ENCODE measurements at places on chromosomes 2 and 18.

DNA sequence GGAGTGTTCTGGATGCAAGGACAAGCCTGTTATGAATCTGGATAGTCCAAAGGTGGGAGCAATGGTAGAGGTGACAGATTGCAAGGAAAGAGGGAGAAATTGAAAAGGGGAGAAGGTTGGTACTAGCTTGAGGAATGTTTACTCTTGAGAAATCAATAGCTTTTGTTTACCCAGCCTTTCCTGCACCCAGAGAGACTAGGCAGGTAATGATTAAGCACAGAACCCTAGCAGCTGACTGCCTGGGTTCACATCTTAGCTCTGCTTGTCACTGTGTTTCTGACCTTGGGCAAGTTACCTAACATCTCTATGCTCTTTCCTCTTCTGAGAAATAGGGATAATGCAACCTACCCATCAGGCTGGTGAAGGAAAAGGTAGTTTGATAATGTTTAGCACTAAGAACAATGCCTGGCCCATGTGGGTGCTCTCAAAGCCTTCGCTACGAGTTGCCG is 178.6 kb downstream of the MGAT5 start:
- no peak for DNase-seq

DNA sequence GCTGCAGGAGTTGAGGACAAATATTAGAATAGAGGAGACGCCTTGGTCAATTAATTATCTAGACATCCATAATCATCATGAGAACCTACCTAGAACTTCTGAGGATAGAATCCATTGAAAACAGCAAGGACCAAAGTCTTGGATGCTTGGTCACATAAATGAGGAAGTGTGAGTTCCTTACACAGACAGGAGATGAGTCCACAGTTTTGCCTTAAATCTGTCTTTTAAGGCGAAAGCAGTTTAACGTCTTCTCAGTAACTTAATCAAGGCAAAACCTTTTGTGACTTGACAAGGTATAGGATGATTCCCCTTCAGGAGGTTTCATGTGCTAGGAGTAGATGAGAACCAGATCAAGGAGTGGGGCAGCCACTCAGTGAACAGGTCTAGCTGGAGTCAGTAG is 1783.2 kb upstream of the CELF4 start:
- no peak for DNase-seq

DNA sequence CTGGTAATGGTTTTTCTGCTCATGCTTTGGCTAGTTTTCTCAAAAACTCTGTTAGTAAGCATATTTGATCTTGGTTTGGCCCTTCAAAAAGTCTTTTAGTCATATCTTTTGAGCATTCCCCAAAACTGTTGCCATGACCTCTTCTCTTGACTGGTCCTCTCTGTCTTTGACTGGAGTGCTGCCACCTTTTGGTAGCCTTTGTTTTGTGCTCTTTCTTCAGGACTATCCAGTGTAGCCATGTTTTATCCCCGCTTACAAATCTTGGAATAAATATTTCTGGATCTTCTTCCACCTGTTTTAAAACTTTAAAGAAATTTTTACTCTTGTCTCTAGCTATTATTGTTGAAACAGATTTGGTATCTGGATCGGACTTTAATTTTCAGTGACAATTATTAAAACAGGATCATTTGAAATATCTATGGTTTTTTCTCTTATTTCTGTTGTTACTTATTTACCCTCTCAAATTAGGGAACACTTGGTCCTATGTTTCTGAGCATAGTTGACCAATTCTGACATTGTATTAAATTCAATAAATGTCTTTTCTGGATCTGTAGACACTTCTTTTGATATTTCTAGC is 965 bp upstream of the ELOA2 start:
- no peak for DNase-seq

GRCh38 chr18:48023334-48024008 is 93.0 kb upstream of the SMAD2 start:
- DNase-seq: no peak

DNA sequence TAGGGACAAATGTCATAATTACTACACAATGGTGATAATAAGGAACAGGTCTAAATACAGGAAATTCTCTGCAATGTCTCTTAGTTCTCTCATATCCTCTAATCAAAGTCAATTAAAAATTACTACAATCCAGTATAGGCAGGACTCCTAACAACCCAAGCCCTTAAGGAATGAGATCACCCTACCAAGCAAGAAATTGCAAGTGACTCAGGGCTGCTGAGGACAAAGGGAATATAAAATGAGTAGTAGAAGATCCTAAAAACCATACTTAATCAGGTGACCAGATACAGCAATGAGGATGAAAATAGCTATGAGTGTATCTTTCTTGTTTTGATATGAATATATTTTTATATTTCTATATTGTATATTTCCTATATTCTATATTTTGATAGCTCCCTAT is 250.0 kb upstream of the DCC start:
- DNase-seq: no peak

DNA sequence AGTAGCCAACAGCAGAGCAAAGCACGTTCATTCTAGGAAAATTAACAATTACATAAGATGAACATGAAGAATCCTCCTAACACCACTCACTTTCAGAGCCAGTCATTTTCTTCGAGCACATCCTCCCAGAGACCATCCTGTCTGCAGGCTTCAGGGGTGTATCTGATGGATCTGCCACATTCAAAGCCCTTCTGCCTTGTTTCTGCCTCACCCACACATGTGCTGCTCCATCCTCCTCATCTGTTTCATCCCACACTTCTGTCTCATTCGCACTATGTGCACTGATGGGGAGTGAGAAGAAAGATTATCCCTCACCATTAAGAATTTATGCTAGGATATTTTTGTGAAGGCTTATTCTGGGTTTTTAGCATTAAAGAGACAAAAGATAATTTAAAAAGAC is 287.9 kb upstream of the PKDCC start:
- no peak for DNase-seq

- DNase-seq: no peak
Measured at GRCh38 chr2:217981084-217981730, 21.6 kb downstream of the TNS1 start.

- no peak for DNase-seq
Measured at GRCh38 chr2:233329489-233330135, 22.0 kb downstream of the SAG start.

DNA sequence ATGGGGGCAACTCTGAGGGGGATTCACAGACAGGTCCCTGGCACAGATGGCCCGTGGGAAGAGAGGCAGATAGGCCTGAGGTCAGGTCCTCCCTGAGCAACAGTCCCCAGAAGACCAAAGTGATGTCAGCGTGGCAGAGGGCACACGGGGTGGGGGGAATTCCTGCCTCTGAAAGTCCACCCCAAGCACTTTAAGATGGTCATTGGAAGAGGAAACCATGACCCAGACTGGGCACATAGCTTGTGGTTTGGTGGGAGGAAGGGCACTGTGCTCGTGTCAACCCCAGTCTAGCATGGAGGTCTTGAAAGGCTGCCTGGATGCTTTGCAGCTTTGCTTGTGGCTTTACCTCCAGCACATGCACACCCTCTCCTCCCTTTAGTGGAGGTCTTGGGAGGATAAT is 38.0 kb upstream of the SIX2 start:
- DNase-seq: peak; percentile 1

- no peak for DNase-seq
Measured at GRCh38 chr2:70979626-70980025, 1.2 kb downstream of the ANKRD53 start.

GRCh38 chr2:234863043-234863934 is 88.5 kb upstream of the SH3BP4 start:
- no peak for DNase-seq

- no peak for DNase-seq
Measured at GRCh38 chr2:159150280-159150746, 136.2 kb downstream of the WDSUB1 start.

GRCh38 chr2:167292430-167293171 is 404.3 kb downstream of the XIRP2 start:
- peak; percentile 37 for DNase-seq

DNA sequence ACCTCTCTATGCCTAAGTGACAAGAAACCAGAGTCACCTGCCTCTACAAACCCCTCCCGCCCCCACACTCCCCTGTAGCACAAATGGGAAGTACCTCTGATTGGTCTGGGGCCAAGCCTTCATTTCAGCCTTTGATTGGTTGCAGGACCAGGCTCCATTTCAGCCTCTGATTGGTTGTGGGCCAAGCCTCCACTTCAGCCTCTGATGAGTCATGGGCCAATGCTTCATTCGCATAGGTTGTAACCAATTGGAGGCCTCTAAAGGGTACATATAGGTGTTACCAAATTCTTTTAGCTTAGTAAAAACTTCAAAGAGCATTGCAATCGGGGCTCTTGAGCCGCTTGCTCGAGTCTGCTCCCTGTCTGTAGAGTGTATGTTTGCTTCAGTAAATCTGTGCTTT is 25.0 kb downstream of the CCDC102B start:
- no peak for DNase-seq

DNA sequence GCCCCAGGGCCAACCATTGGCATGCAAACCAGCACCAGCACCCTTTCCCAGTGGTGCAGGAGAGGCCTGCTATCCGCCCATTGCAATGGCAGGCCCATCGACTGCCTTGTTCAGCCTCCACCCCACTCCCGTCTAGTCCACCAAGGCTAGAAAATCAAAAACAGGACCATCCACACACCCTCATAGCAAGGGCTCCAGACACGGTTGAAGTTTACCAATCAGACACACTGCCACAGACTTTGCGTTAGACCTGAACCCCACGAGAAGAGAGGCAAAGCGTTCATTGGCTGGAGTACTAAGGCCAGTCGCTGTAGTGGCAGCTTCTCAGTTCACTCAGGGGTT is 95.3 kb upstream of the TEX51 start:
- no peak for DNase-seq

GRCh38 chr2:31227110-31227509 is 6.8 kb upstream of the EHD3 start:
- DNase-seq: no peak

DNA sequence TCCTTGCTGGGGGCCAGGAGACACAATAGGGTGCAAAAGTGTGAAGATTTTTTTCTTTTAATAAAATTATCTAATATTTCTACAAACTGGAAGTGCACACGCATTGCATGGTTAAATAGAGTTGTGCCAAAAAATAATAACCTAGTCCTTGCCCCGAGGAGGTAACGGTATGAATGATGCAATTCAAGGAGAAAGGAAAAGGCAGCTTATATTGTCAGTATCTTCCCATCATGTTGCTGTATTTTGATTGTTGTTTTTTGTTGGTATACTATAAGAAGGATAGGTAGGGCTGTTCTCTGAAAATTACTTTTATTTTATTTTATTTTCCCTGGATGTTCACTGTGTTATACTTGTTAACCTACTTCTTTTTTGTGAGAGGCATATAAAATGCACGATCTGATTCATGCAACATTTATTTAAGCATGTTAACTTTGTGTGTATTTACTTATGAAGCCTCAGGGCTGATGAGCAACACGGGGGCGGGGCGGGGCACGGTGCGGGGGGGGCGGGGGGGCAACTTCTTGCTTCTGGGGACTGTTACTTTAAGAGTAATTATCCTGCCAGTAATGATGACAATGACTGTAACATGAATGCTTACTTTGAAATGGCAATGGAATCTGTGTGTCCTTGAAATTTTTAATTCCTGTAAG is 118.6 kb downstream of the AQP4 start:
- DNase-seq: no peak

DNA sequence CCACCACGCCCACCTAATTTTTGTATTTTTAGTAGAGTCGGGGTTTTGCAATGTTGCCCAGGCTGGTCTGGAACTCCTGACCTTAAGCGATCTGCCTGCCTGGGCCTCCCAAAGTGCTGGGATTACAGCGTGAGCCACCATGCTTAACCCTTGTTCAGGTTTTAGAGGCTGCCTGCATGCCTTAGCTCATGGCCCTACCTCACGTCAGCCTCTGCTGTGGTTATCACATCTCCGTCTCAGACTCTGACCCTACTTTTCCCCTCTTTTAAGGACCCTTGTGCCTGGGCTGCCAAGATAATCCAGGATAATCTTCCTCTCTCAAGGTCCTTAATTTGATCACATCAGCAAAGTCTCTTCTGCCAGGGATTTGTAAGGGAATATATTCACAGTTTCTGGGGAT is 98.2 kb upstream of the PMAIP1 start:
- DNase-seq: no peak

DNA sequence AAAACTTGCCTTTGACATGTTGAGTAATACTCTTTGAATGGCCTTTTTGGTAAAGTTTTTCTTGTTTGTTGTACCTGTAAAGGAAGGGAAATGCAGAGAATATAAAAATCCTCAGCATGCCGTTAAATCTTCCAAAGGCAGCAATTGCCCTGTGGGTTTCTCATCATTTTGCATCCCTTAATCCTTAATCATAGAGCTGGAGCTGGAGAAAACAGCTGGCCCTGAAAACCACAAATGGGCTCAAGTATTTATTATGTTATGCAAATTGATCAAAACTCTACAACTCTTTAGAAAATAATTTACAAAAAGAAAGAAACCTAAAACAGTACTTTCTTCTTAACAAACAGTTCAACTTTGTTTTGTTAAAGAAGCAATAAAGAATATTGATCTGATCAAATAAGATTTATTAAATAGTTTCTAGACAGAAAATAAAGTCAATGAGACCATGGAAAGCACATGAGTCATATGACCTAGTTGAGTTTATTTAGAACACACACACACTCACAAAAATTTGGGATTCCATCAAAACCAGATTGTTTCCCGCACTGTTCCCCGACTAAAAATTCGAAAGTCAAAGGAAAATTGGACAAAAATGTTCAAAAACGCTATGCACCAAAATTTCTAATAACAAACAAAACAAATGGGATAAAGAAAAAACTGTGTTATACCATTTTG is 309.0 kb downstream of the GULP1 start:
- no peak for DNase-seq

GRCh38 chr2:95357717-95358280 is 44.7 kb upstream of the FAHD2A start:
- DNase-seq: no peak

- DNase-seq: no peak
Measured at GRCh38 chr2:47225061-47225783, 70.1 kb upstream of the STPG4 start.
